H9 (cell line): ENCODE measurements at places on chromosomes 5 and 9. TPM values are rescaled to one million over a fixed set of nuclear protein-coding genes. Genes with fewer than 3 reads are reported as not detected.
A peak's percentile ranks its signal among the peaks of the same experiment; 100 is the strongest.

DNA sequence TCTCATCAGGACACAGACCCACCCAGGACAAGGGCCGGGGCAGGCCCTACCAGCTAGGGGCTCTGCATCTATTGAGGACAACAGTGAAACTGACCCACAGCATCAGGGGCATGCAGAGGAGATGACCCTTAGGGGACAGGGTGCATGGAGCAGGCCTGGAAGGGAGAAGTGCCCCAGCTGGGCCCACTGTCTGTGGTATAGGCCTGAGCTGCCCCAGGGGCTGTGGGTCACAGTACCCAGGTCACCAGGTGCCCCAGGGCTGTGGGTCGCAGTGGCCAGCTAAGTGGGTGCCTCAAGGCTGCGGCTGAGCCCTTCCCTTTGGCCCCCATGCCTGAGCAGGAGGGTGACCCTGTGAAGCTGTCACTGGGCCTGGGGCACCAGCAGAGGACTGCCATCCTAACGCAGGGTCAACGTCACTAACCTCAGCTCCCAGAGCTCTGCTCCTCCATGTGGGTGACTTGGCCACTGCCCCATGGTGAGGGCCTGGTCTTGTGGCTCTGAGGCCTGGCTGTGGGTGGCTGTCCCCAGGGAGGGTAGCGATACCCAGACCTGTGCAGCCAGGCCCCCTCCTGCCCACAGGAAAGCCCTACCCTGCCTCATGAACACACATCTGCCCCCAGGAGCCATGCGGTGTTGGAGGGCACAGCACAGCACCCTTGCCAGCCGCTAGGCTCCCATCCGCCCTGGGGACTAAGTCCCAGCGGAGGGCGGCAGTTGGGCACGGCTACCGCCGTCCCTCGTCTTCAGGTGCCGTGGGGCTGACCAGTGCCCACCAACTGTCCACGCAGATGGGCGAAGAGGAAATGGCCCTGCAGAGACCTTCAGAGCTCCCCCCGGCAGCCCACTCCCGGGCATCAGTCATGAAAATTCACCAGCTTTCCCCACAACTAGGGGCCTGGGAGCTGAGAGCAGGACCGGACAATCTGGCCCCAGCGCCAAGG lies 4.9 kb downstream of the EDF1 start:
- no peak for DNase-seq

- DNase-seq, result no peak
These were observed 149.0 kb upstream of the GRAMD2B start for GRCh38 chr5:126274076-126274762.

- DNase-seq, result no peak
These were observed 68.2 kb downstream of the EBF1 start for GRCh38 chr5:159031513-159031912.

- peak; percentile 74 for DNase-seq
These were observed at the start of gene UNC5A for GRCh38 chr5:176810081-176810597. UNC5A (plus strand) TSS chr5:176810559; CDS start chr5:176810751, 192 bp downstream.

DNA sequence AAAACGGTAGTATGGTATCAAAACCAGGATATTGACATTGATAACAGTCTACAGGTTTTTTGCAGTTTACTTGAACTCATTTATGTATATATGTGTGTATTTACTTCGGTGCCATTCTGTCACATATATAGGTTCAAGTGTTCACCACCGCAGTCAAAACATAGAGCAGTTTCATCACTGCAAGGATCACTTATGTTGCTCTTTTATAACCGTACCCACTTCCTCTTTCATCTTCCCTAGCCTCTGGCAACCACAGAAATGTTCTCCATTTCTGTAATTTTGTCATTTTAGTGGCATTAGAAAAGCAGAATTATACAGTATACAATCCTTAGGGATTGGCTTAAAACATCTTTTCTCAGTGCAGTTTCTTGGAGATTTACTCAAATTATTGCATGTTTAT lies 90.3 kb downstream of the SH3GL2 start:
- DNase-seq, result no peak

DNA sequence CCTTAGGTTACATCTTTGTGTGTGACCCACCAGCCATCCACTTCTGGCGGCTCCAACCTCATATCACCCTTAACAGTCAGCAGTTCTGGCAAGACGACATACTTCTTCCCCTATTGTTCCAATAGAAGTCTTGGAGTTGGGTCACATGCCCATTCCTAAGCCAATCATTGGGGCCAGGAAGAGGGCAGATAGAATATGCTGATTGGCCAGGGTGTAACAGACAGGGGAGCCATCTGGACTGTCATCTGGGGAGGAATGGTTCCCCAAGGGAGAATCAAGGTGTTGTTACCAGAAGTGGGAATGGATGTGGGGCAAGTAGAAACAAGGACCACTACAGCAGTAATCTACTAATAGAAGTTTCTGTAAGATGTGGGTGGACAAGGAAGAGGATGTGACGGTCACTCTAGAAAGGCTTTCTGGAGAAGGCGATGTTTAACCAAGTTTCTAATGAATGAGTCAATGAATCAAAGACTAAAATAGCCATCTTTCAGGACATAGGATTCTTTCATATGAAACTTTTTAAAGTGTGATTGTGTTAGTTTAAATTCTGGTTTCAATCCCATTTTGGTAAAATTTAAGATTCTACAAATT lies 200.4 kb downstream of the ARHGAP26 start:
- DNase-seq, result no peak

- no peak for DNase-seq
These were observed 477.6 kb downstream of the ZSWIM6 start for GRCh38 chr5:61809651-61810050.

DNA sequence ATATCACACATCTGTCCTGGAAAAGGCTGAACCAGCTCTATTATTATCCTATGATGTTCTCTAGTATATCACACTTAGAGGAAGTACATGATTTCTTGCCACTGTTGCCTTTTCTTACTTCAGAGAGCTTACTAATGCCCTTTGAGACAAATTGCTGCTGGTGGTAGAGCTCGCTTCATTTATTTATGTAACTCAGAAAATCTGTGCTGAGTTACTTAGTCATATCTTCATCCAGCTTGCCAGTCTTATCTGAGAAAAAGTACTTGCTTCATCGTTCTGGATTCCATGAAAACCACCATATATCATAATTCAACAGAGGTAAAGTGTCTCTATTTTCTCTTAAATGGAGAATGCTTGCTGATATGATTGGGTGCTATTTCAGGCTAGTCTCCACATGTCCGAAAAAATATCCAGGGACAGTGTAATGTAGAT lies 26.6 kb downstream of the PTPDC1 start:
- no peak for DNase-seq

DNA sequence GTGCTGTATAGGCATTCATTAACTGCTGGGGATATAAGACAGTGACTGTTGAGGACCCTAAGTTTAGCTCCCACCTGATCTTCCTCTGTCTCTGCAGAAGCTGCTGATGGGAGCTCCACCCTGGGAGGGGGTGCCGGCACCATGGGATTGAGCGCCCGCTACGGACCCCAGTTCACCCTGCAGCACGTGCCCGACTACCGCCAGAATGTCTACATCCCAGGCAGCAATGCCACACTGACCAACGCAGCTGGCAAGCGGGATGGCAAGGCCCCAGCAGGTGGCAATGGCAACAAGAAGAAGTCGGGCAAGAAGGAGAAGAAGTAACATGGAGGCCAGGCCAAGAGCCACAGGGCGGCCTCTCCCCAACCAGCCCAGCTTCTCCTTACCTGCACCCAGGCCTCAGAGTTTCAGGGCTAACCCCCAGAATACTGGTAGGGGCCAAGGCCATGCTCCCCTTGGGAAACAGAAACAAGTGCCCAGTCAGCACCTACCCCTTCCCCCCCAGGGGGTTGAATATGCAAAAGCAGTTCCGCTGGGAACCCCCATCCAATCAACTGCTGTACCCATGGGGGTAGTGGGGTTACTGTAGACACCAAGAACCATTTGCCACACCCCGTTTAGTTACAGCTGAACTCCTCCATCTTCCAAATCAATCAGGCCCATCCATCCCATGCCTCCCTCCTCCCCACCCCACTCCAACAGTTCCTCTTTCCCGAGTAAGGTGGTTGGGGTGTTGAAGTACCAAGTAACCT lies 22.1 kb downstream of the PCDHGC5 start:
- no peak for DNase-seq

- DNase-seq, result no peak
These were observed 173.9 kb upstream of the ZNF462 start for GRCh38 chr9:106689089-106689488.

GRCh38 chr9:132082188-132082587 lies 2.5 kb upstream of the MED27 start:
- no peak for DNase-seq

DNA sequence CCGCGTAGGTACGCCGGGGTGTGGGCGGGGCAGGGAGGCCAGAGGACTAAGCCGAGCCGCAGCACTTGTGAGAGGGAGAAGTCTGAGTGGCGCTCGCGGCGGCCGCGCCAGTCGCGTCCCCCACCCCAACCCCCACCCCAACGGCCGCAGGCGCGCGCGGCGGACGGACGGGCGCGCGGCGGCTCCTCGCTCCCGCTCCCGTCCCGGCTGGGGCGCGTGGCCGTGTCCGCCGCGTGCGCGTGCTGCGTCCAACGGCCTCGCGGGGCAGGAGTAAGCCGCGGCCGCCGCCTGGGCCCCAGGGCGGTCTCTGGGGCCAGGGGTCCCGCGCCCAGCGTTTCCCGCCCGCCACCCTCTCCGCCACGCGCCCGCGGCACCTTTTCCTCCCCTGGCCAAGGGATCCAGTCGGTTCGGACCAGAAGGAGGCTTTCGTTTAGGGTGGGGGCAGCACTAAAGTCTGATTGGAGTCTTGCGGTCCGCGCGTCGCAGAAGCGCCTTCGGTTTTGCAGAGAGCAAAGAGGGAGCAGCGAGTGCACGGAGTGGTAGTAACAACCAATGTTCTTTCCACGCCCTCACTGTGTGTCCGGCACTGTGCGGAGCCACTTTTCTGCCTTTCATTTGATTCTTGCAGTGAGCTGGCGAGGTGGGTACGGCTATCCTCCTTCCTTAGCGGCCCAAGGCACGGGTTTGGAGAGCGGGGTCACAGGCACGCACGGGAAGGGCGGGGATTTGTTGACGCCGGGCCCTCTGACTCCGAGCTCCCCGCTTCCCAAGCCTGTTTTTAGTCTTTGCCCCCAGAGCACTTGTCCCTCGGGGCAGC lies 483 bp downstream of the G3BP1 start:
- DNase-seq, result peak; percentile 46

DNA sequence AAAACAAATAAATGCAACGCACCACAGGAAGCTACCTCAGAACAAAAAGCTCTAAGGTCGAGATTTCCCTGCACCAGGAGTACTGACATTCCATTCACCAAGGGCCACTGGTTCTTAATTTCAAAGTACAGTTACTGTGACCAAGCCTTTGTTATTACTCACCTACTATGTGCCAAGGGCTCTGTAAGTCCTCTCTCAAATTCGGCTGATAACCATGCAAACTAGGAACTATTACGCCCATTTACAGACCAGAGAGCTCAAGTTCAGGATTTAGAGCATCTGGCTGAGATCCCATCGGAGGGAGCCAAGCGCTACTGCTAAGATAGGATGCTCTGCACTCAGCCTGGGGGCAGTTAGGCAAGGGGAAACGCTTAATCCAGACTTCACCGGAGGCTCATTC lies 5.6 kb downstream of the MYO10 start:
- DNase-seq, result no peak

GRCh38 chr5:21931116-21931515 lies 922.0 kb downstream of the CDH12 start:
- DNase-seq, result no peak

The NOXA1 gene
- 1.8 and 2.0 TPM in 2 replicates for total RNA-seq

The F12 gene
- total RNA-seq, result 2.3 and 3.5 TPM in 2 replicates

The CHD1 gene
- total RNA-seq, result 62.7 and 63.5 TPM in 2 replicates

The FAM221B gene
- total RNA-seq, result not detected in 2 replicates

The IFT74 gene
- total RNA-seq, result 14.9 and 16.2 TPM in 2 replicates

The SPATA31D4 gene
- not detected in 2 replicates for total RNA-seq

The STPG3 gene
- not detected in 2 replicates for total RNA-seq

The SPATA6L gene
- 0.75 and 0.87 TPM in 2 replicates for total RNA-seq

The IL13 gene
- total RNA-seq, result not detected in 2 replicates

The BASP1 gene
- total RNA-seq, result 180 and 188 TPM in 2 replicates

The LCN9 gene
- total RNA-seq, result 0.52 and 0.72 TPM in 2 replicates
